Ascending aorta (tissue), 2 donors: ENCODE measurements at places on chromosomes 5 and 9.

- DNase-seq, result no peak
Measured at GRCh38 chr9:83330207-83331196, 207.7 kb downstream of the FRMD3 start.

GRCh38 chr9:115024925-115025535 is 92.9 kb downstream of the TNC start:
- DNase-seq, result no peak

DNA sequence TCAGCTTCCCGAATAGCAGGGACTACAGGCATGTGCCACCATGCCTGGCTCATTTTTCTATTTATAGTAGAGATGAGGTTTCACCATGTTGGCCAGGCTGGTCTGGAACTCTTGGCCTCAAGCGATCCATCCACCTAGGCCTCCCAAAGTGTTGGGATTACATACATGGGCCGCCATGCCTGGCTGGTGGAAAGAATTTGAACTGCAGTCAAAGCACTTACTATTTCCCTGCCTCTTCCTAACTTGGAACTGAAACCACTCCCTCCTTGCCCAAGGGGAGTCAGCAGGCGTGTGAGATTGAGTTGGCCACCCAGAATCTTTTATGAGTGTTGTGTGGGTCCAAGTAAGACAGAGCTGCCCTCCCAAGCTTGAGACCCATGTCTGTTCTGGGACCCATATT is 86.1 kb upstream of the PTPN3 start:
- DNase-seq, result no peak

DNA sequence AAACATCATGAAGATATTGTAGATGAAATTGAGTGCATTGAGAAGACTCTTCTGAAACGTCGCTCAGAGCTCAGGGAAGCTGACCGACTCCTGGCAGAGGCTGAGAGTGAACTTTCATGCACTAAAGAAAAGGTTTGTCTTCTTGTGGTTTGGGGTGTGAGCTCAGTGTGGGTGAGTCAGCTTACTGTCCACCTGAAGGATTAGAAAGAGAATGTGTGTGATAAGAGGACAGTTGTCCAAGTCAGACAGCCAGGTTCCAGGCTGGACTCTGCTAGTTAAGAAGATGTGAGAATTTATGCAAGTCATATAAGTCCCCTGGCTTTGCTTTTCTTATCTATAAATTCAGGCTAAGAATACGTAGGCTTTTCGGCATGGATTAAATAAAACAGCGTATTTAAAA is 46.9 kb downstream of the RAB14 start:
- DNase-seq, result no peak

DNA sequence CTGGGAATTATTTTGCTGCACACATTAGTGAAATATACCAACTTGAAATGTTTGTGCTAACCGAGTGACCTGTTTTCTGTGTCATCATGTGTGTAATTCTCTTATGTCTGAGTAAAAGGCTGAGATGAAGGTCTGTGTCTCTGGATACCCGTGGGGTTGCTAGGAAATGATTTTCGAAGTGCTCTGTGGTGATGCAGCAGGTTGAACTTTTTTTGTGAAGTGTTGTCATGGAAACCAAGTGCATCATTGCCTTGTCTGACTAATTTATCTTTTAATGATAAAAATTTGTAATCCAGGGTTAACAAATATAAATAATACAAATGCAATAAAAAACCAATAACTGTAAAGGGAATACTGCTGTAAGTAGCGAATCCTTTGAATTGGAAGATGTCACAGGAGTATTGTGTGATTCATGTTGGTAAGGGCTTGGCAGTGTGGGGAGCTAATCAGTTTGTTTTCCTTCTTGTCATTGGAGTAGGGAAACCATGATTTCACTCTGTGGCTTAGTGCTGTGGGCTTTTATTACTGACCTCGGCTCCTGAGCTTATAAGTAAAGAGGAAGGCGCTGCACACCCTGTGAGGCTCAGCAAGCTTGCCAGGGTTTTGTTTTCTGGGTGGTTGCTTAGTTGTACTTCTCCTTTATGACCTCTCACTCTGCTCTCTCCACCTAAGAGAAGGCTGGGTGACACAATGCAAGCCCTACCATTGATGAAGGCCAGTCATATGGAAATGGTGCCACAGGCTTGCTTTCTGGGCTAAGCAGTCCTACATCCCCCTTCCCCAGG is 22.3 kb downstream of the PDE8B start:
- no peak for DNase-seq

- no peak for DNase-seq
Measured at GRCh38 chr5:151208481-151208914, 15.4 kb downstream of the CCDC69 start.

GRCh38 chr5:14112998-14113652 is 30.0 kb upstream of the TRIO start:
- no peak for DNase-seq

GRCh38 chr5:170268884-170269283 is 28.7 kb downstream of the LCP2 start:
- no peak for DNase-seq

DNA sequence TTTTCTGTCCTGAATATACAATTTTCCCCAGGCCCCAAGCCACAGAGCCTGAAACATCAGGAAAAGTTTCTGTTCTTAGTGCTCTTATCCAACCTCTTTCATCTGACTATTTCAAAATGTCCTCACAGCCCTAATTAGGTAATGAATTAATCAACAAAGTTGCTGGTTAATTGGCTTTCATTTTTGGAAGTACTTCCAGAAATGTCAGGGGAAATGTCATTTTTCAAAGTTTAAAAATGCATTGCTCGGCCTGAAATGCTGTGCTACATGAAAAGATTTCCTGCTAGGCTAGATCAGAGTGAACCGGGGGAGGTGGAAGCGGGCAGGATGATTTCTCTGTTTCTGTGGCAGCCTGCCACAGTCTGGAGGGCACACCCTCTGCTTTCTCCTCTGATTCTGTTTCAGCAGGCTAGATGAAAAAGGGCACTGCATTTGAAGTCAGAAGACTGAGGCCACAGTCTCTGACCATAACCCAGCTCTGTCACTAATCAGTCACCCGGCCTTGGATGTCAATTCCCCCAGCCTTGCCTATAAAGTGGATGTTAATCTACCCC is 55.9 kb upstream of the BARX1 start:
- no peak for DNase-seq

- no peak for DNase-seq
Measured at GRCh38 chr5:82512025-82512424, 233.9 kb upstream of the RPS23 start.

DNA sequence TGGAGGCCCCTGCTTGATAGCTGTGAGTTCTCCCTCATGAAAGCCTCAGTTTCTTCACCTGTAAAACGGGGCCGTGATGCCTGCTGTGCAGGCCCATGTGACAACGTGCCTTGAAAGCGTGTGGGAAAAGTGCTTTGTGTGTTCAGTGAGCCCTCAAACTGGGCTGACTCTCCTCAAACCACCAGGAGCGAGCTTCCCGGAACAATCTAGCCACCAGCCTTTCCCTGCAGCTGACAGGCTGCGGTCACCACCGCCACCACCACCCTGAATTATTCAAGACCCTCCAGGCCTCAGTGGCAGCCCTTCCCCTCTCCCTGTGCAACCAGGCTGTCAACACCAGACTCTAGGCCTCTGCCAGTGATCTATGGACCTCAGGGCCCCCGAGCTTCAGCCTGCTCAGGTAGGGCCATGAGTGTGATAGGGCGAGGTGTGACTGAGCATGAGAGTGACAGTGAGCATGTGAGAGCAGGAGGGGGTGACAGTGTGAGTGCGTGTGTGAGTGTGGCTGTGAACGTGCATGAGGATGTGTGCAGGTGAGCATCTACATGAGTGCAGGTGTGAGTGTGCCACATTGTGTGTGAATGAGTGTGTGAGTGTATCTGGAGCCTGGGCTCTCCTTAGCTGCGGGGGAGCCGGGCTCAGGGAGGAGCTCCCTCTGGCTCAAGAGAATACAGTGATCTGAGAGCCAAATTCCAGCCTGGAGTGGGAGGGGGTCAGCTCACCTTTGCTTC is 53.3 kb upstream of the PSD2 start:
- DNase-seq, result no peak

- DNase-seq, result no peak
Measured at GRCh38 chr5:76222318-76222717, 139.1 kb downstream of the SV2C start.

DNA sequence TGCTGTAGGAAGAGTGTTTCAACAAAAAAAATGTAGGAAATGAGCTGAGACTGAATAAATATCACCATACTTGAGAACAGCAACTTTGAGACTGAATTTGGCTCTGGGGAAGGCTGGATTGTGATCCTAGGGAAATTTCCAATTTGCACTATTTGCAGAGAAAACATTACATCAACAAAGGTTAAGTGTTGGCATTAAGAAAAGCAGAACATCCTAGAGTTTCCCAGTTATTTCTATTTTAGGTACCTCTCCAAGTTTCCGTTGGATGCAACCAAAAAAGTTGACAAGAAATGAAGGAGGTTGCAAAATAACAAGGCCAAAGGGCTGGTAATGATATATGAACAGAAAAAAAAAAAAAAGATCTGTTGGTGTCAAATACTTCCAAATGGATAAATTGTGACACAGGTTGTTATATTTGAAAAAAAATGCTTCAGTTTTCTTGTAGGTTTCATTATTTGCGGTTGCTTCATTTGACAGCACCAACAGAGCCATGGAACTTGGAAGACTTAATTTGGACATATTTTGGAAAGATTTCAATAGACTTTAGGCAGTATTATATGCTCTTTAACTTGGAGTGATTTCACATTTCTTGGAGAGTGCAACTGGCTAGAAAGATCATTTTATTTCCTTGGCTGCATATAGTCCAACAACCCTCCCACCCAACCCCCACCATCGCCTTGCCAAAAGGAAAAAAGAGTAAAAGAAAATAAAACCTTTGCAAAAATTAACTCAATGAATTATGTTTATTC is 230.8 kb downstream of the ZNF608 start:
- no peak for DNase-seq

GRCh38 chr5:176731506-176732160 is 78.7 kb upstream of the UNC5A start:
- DNase-seq, result no peak

- DNase-seq, result no peak
Measured at GRCh38 chr9:3879315-3879714, 353.5 kb upstream of the RFX3 start.

DNA sequence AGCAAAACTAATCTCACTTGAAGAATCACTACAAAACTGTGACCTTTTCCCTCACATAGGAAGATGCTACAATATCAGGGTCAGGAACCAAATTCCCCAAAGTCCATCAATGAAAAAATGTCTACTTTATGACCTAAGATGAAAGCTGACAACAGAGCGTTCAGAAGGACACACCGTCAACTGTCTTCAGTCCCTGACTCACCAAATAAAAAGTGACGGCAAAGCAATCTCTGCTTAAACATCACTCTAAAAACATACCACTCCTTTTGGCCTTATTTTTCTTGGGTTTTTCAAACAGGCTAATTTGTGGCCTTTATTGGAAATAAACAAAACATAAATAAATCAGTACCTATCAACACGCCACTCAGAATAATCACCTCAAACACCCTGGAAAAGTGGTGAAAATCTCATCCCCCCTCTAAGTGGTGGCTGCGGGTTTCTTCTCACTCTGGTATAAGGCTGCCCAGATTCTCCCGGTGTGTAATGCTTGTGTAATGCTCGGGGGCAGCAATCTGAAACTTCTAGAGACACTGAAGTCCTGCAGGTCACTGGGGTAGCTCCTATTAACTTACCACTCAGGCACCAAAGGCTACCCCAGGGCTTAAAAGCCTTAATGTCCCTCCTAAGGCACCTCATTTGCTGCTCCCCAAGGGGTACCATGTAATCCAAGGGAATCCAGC is 29.5 kb downstream of the SEMA4D start:
- no peak for DNase-seq

GRCh38 chr5:74598731-74599130 is 41.8 kb downstream of the ENC1 start:
- DNase-seq, result no peak

- DNase-seq, result no peak
Measured at GRCh38 chr9:36127652-36128244, 8.8 kb upstream of the GLIPR2 start.

- no peak for DNase-seq
Measured at GRCh38 chr9:107894572-107895261, 405.1 kb upstream of the KLF4 start.

DNA sequence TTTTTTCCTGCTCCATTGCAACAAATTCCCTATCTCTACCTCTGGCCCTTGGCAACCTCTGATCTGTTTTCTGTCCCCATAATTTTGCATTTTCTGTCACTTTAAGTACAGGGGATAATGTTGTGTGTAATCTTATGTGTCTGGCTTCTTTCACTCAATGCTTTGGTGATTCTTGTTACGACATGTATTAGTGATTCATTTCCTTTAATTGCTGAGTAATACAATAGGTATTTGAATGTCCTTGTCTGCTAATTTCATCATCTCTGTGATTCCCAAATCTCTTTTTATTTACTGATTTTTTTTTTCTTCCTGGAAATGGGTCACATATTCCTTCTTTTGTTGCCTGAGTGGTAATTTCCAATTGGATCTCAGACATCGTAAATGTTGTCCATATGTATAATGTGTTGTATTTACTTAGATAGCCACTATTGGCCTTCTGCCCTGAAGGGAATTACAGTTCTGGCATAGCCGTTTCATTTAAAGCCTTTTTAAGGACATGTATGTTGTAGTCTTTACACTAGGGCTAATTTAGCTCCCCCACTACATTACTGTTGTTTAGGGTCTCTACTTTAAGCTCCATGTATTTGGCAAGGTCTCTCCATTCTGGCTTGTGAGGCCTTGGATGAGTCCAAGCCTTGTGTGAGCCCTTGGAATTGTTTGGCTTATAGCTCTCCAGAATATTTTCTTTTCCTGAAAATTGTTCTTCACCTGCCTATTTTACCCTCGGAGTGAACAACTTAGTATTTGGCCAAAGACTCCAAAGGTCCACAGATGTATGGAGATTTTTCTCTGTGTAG is 683.8 kb downstream of the LRRC70 start:
- no peak for DNase-seq

DNA sequence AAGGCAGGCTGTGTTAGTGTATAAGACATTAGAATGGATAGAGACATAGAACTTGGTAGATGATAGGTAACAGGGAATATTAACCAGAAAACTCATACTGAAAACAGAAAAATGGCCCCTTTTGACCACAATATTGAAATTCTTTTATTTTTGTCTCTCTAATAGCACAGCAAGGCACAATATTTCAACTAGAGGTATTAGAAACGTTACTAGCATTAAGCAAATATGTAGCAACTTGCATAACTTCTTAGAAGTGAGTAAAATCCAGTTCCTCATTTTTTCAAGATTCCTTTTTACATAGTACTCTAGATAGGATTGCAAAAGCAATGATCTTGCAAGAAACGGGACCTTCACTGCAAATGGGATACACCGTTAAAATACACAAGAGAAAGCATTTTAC is 102.7 kb upstream of the VCAN start:
- DNase-seq, result no peak
